Mucosa of gallbladder (tissue), 1 donor: ENCODE measurements at places on chromosomes 11 and 22.

DNA sequence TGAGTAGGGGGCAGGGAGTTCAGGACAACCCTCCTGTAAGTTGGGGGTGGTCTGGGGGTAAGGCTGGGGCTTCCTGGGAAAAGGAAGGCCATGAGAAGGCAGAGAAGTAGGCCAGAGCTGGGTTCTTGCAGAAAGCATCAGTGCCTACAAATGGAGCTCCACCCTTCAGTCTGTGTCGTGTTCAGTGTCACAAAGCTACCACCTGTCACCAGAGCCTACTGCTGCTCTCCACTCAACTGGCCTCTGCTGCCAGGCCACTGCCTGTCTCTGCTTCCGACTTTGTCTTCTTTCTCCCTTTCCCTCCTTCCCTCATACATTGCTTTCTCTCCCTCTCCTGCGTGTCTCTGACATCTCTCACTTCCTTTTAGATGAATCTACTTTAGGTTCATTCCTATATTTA is 3.4 kb upstream of the WBP2NL start:
- DNase-seq = no peak

DNA sequence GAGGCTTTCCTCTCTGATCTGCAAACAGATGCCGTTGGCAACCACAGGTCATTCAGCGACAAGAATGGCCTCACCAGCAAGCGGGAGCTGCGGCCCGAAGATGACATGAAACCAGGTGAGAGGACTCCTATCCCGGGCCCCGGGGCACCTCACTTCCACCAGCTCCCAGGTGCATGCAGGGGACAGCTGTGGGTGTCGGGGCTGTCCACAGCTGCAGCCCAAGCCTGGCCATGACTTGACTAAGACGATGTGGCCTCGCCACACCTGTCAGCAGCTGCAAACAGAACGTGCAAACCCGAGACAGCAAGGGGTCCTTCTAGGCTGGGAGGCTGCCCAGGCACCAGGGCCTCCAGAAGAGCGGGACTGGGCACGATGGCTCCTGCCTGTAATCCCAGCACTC is 3.6 kb downstream of the GAL start:
- DNase-seq = no peak

- no peak for DNase-seq
These were observed 21.2 kb upstream of the OR10W1 start for GRCh38 chr11:58289266-58289665.

- no peak for DNase-seq
These were observed 1.5 kb downstream of the ADAMTS8 start for GRCh38 chr11:130426837-130427341.

DNA sequence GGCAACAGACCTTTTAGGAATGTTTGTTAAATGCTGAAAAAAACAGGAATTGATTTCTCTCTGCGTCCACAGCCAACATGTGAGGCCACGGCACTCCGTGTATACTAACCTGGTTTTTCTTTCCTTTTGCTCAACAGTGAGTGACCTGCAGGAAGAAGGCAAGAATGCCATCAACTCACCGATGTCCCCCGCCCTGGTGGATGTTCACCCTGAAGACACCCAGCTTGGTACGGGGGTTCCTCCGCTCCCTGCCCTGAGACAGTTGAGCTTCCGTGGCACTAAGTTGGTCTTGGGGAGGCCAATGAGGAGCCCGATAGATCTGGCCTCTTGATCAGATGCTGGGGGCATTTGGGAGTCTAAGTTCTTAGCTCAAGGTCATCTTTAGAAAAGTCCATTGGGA is 69.7 kb downstream of the PARVB start:
- DNase-seq = no peak

GRCh38 chr11:99671808-99672409 is 651.2 kb downstream of the CNTN5 start:
- no peak for DNase-seq

DNA sequence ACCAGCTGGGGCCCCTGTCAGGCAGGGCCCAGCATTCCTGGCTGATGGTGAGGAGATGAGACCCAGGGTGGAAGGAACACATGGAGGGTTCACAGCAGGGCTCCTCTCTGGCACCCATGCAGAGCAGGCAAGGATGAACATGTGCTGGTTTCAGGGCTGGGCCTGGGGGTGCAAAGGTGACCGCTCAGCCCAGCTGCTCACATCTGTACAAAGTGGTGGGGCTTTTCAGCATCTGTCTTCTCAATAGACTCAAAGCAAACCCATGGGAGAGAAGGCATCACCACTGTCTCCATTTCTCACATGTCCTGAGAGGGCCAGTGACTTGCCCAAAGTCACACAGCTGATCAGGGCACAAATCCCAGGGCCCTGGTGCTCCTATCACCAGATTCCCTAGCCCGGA is 27.3 kb upstream of the TCF20 start:
- DNase-seq = no peak

DNA sequence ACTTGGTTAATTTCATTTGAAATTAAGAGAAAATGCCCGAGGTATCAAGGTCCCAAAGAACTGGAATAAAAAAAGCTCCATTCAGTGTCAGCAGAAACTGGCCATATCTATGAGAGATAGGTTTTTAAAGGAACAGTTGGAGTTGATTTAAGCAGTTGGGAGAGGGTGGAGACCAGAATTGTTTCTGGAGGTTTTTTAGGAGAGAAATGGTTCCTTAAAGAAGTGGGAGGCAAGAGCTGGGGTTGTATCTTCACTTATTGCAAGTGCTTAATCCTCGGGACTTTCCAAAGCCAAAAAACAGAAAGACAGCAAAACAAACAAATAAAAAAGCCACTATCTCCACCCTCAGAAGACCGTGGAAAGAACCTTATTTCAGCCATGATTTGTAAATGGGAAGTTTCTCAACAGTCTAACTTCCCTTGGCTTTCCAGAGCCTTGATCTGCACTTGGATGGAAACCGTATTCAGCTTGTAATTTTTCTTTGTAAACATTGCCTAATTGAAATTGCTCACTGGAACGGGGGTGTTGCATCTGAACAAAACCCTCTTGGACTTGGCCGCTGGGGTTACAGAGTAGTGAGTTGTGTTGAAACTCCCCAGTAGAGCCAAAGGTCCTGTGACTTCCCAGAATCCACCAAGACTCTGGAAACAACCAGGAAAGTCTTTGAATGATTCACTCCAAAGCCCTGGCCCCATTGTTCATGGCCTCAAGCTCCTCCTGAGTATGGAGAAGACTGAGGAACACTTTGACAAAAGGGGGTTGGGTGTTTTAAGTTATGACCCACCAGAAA is 115.6 kb downstream of the SLC1A2 start:
- DNase-seq = peak; percentile 82

GRCh38 chr22:40504285-40505249 is 132.0 kb downstream of the MRTFA start:
- no peak for DNase-seq

DNA sequence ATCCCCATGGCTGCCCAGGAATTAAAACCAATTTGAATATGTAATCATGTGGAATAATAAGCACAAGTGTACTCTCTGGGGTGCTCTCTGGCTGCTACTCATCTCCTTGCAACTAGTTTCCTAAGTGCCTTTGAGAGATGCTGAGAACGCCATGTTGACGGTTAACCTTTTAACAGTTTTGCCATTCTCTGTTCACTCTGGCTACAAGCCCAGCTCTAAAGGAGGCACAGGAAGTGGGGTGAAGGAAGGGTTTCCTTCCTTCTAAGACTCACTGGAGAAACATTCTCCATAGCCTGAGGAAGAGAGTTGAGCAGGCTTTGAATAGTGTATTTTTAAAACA is 122.0 kb upstream of the ZC3H12C start:
- no peak for DNase-seq

DNA sequence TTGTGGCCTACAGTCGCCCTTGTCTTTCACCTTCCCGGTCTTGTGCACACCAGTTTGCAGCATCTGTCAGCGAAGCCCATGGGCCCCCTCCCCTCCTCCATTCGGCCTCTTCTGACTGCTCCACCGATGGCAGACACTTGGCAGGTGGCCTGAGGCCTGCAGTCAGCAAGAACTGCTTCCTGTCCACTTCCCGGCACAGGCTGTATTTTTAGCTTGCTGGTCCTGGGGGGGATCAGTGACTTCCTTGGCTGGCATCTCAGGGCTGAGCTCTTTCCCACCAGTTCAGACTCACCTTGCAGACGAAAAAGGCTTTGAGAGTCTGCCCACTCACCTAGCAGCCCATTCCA is 106.4 kb downstream of the SYN3 start:
- DNase-seq = no peak

DNA sequence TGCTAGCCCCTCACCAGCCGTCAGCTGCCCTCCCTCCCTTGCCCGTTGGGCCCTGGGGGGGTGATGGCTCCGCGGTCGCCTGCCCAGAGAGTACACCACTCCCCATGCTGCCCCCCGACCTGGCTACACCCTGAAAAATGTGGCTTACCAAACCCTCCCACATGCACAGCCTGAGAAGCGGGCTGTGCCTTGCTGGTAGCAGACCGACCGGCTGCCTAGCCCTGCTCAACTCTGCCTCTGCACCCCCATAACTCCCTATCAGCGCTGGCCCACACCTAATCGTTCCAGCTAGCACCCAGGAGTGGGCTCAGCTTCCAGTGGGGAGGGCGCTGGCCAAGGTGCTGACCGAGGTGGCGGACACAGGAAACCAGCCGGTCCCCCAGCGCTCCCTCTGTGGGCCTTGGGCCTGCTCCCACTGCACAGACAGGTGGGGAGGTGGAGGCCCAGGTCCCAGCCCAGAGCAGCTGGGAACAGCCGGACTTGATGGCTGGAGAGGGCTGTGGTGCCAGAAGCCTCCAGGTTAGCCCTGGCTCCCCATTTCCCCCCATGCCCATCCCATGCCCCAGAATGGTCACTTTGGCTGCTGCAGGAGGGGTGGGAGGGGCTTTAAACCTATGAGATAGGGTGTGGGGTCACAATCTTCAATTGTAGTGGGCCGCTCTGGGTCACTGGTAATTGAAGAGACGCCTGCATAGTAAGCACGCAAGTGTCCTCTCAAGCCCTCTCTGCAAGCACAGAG is 32.1 kb upstream of the PRODH start:
- DNase-seq = peak; percentile 26

DNA sequence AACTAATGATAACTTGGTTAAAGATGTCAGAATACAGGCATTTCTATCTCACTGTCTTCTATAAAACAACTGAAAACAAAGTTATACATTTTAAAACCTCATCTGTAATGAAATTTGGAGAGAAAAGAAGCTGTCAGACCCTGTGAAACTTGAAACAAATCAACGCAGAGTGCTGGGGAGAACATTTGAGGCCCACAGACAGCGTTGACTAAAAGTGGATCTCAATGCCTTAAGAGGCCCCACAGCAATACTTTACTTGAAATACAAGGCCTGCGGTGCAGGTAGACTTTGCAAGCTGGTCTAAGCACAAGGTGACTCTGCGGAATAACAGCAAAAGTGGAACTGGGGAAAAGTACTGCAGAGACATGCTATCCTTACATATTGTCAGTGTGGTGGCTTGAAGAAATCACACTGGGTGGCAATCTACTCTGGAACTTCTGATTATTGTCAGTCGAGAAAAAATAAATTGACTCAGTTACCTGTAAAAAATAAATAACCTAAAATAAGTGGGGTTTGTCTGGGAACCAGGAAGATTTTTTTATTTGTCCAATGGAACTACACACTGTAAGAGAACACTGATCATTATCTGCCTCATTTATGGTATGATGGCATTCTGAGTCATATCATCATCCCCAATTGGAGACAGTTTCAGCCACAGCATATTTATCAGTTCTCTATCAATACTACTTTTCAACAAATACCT is 138.9 kb downstream of the LUZP2 start:
- no peak for DNase-seq

- DNase-seq = no peak
These were observed 87.8 kb downstream of the ARHGAP42 start for GRCh38 chr11:100774859-100775258.

- DNase-seq = no peak
These were observed 1039.2 kb downstream of the TBC1D22A start for GRCh38 chr22:47801541-47802245.

- DNase-seq = peak; percentile 87
These were observed 19.8 kb downstream of the PTDSS2 start for GRCh38 chr11:469684-470560.

- no peak for DNase-seq
These were observed 9.1 kb downstream of the SLC36A4 start for GRCh38 chr11:93188726-93189125.

- DNase-seq = no peak
These were observed 19.8 kb upstream of the PGM2L1 start for GRCh38 chr11:74417860-74418508.

- DNase-seq = no peak
These were observed 681.6 kb downstream of the TBC1D22A start for GRCh38 chr22:47443836-47444745.

- no peak for DNase-seq
These were observed 27.3 kb upstream of the WNT7B start for GRCh38 chr22:46004105-46004866.

DNA sequence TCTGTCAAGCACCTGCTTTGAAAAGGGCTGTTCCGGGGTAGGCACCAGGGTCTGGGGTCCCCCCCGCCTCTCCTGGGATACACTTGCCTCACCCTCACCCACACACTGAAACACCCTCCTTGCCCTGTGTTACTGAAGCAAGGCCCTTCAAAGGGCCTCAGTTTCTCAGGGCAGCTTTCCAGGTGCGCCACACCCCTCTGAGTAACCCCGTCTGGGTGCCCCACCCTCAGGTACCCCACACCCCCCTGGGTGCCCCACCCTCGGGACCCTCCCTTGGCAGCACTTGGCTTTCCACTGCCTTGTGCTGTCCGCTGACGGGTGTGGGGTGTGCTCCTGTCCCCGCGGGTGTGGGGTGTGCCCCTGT is 413.6 kb downstream of the TBC1D22A start:
- DNase-seq = no peak

DNA sequence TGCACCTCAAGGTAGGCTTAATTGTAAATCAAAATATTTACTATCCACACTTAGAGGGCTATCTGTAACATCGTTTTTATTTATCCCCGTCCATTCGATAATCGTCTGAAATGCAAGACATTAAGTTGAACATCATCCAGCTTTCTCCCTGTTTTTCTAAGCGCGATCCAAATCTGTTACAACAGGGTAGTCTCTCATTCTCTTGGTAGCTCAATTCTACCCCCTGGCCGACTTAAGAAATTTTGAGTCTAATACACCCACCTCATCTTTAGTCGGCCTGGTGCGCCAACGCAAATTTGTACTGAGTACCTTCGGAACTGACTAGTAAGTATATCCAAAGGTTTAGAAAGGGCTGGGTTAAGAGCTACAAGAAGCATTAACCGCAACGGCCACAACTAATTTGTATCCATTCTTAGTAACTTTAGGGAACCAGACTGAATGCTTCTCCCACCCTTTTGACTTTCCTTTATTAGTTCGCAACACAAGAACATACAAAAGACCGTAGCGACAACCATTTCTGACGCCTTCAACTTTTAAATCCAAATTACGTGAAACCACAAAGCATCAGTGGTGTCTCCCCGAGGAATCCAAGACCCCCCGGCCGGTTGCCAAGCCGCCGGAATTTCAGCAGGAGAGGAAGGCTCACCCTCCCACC is 1.0 kb upstream of the ZNF143 start:
- DNase-seq = peak; percentile 20

- DNase-seq = no peak
These were observed 66.9 kb downstream of the ALX4 start for GRCh38 chr11:44243086-44243485.

DNA sequence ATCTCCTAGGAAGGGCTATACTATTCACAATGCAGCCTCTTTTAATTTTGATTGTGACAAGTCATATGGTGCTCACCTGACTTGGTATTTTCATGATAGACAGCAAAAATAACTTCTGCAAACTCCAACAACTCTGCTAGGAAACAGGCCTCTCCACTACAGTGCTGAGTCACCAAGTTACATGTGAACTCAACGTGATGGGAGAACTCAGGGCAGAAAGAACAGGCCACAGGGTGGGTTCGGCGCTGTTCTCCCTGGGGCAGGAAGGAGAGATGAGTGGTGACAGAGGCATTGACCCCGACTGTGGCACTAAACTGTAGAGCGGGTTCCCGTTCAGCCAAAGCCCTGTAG is 76.6 kb upstream of the UCP3 start:
- DNase-seq = no peak

GRCh38 chr11:111923351-111923788 is 4.7 kb downstream of the C11orf52 start:
- DNase-seq = no peak
